ENCODE measurements at places on chromosomes 7 and 10. TPM values are rescaled to one million over a fixed set of nuclear protein-coding genes. Genes with fewer than 3 reads are reported as not detected.

The POLR2J2 gene
- 6.2 TPM for total RNA-seq

DNA sequence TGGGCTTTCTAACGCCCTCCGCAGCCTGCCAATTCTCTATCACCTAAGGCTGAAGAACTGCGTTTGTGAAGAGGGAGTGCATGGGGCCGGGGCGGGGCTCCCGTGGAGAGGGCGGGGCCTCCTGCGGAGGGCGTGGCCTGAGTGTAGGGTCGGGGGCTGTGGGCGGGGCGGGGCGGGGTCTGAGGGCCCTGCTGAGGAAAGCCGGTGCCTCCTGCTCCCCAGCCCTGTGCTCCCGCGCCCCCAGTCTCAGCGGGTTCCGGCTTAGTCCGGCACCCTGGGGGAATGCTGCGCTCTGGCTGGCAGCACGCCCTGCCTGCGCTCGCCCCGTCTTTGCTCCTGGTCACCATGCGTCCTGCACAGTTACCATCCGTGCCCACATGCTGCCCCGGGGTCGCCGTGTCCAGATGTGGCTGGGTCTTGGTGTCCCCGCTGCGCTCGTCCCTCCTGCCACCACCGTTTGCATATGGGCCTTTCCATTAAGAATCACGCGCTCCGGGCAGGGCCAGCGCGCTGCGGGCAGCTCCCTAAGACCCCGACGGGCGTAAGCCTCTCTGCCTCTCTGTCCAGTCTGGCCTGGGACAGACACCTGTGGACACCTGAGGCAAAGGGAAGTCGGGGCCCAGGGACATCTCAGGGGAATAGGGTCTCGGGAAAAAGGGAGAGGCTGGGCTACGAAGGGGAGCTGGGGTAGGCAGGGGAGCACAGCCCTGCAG, 144.0 kb upstream of the RET start:
- H3K36me3 ChIP-seq, result no peaks in the 10 kb centered on the region
- no peaks in the 10 kb centered on the region for H3K27me3 ChIP-seq
- no peak overlapping the region for H3K4me3 ChIP-seq
- no peak for DNase-seq

DNA sequence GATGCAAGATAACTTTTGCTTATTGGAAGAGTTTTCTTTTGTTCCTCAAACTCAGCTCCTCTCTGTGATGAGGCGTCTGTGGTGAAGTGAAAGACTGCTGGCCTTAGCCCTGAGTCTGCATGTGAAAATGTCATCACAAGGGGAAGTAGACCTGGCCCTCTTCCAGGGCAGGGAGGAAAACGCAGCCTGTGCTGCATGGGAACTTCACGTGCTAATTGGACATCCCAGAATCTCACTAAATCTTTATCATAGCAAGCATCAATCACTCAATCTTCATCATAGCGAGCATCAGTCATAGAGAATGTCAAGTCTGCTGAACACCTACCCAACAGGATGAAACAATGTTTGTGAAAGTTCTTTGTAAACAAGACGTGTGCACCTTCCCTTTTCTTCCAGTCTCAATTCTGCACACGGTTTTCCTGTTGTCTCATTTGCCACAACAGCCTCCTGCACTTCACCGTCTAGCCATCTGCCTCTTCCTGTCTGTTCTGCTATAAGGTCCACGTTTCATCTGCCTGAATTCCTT, 314.6 kb downstream of the FRMD4A start:
- no peaks in the 10 kb centered on the region for H3K36me3 ChIP-seq
- no peak overlapping the region for H3K4me3 ChIP-seq
- H3K27me3 ChIP-seq, result peaks cover 38% of the 10 kb centered on the region

- H3K27me3 ChIP-seq, result no peaks in the 10 kb centered on the region
- DNase-seq, result no peak
- peaks cover 68% of the 10 kb centered on the region for H3K4me1 ChIP-seq
- peak overlapping the region; percentile 23 for H3K4me3 ChIP-seq
- no peaks in the 10 kb centered on the region for H3K36me3 ChIP-seq
- peak overlapping the region; percentile 80 for H3K27ac ChIP-seq
These were observed 5.7 kb downstream of the HIPK2 start for GRCh38 chr7:139772115-139772514.
